ENCODE measurements at places on chromosomes 7 and 10.

- DNase-seq, result no peak
Observed at GRCh38 chr10:117562896-117563737, 20.6 kb downstream of the EMX2 start.

DNA sequence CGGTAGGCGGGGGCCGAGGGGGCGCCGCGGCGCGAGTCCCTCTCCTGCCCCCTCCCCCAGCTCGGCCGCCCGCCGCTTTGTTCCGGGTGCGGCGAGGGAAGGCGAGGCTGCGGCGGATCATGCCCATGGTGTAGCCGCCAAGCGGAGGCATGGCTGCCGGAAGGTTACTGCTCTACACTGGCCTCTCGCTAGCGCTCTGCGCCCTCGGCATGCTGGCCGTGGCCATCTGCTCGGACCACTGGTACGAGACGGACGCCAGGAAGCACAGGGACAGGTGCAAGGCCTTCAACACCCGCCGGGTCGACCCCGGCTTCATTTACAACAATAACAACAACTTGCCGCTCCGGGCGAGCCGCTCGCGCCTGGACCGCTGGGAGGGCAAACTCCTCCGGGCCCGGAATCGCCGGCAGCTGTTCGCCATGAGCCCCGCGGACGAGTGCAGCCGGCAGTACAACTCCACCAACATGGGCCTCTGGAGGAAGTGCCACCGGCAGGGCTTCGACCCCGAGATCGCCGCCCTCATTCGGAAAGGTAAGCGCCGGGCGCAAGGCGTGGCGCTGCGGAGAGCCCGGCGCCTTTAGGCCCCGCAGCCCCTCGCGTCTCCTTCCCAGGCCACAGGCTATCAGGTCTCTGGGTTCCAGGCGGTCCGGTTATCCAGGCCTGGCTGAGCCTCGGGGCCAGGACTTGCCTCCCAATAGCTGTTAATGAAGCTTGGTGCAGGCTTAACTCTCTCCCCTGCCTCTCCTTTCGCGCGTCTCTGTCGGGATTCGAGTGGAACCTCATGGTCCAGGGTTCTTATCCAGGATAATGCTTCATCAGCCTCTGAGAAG, 513 bp downstream of the TMEM178B start:
- DNase-seq, result no peak

- DNase-seq, result no peak
Observed at GRCh38 chr10:60534761-60535389, 145.2 kb upstream of the ANK3 start.

DNA sequence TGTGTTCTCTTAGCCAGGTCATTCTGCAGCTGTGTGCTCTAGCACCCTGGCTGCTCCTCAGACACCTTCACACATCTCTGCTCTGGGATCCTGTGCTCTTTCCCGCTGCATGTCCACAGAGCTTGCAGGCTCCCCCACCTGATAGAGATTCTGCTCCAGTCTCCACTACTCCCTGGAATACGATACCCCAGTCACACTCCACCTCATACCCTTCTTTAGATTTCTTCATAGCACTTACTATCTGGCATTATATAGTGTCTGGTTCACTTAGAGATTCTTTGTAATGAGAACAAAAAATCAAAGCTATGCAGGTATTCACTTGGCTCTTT, 88.0 kb downstream of the CELF2 start:
- DNase-seq, result no peak

DNA sequence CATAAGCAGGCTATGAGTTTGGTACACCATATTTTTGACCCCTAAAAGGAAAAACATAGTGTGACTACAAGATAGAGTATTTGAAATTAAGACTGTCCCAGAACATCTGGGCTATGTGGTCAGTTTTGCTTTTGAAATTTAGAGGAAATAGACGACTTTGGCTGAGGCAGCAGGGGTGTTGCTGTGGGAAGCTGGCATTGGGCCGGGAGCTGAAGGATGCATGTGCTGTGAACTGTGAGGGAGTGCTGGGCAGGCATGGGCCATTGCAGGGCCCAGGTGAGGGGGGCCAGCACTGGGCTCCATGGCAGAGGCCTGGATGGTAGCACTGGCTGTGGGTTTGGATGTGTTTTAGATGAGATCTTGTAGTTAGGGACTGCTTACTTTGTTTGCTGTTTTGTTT, 168.3 kb downstream of the BMPER start:
- DNase-seq, result no peak

DNA sequence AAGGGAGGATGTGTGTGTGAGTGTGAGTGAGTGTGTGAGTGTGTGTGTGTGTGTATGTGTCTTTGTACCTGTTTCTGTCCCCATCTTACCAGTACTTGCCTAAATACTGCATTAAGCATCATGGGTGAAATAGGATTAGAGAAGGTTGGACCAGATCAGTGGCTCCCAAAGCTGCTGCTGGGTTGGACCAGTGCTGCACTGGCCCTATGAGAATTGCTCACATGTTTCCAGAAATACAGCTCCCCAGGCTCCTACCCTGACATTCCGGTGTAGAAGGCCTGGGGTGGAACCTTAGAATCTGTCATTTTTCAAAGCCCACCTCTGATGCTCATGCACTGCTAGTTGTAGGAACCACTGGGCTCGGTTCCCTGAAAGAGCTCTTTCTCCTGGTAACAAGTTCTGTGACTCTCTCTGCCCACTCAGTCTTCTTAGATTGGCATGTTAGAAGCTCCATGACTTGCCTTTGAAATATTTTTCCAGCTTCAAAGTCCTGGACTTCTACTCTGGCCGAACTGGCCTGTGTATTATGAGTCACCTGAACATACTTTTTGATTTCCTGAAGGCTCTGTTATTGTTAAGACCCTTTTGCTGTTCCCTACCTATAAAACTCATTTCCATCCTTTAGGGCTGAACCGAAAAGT, 224.7 kb downstream of the CUX1 start:
- peak; percentile 33 for DNase-seq

GRCh38 chr7:147305827-147306226, 1189.2 kb downstream of the CNTNAP2 start:
- no peak for DNase-seq

DNA sequence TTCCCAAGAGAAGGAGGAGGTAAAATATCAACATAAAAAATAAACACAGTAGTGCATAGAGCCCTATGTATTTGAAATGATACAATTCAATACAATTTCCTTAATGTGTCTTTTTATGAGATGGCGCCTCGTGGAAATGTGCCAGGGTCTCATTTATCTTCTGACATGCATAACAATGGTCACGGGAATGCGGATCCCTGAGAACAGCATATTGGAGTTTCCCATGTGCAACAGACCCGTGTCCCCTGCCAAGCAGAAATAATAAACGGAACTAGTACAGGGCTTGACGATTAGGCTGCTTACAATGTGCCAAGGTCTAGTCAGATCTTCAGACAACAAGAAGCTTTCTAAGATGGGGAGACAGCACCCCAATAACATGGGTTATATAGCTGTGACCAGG, 217.9 kb downstream of the ARHGAP21 start:
- DNase-seq, result no peak

DNA sequence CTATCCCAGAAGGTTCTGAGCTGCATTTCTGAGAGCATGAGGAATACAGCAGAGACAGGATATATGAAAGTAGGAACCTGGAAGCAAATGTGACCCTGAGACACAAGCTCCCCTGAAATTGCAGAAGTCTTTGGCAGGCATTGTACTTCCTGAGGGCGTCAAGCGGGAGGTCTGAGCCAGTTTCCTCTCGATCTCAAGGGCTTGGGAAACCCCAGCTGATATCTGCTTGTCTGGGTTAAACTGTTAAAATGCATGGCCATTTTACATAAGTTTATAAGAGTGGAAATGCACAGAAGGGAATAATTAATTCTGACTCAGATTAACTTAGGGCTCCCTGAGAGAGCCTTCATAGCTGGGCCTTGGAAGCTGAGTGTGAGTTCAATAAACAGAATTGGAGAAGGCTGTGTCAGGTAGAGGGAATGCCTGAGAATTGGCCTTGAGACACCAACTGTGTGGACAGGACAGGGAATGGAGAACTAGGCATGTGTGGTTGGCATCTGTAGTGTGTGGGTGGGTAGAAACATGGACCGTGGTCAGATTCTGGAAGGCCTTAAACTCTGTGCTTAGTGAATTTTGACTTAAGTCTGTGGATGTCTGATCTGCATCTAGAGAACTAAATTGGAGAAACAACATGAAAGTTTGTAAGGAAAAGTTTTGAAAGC, 53.3 kb downstream of the WIPF3 start:
- DNase-seq, result no peak

DNA sequence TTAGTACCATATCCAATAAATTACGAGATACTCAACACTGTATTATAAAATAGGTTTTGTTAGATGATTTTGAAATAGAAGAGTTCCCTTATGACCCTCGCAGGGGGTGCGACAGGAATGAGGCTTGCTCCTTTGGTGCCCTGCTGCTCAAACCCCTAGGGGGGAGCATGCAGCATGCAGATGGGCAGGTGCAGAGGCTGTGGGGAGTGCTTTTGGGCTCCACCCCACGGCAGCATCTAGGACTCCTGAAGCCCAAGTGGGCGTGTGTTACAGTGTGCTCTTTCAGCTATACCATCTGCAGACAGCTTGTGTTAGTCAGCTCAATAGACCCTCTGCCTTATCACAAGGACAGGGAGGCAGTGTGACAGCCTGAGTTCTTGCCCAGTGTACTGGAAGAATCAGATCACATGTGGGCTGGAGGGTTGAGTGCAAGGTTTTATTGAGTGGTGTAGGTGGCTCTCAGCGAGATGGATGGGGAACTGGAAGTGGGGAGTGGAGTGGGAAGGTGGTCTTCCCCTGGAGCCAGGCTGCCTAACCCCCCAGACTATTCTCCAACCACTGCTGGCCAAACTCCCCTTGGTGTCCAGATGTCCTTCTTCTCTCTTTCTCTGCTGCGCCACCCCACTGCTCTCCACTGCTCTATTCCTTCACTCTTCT, 3.1 kb upstream of the MRC1 start:
- DNase-seq, result no peak

DNA sequence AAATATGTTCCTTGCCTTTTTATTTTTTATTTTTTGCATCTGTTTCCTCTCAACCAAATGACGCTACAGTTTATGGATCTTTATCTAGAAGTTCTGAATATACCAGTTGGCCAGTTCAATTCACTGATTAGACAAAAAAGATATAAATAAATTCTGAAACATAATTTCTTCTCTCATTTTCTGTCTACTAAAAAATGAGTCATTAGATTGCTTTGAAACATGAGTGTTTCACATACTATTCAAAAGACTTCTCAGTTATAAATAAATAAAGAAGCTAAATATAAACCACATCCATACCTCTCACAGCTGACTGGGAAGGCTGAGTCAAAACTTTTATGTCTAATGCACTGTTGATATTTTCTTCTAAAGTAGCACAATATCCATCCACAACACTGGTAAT, 97.6 kb upstream of the GPR22 start:
- no peak for DNase-seq

- DNase-seq, result peak; percentile 69
Observed at GRCh38 chr10:96339956-96340904, 18.6 kb downstream of the OPALIN start.

- no peak for DNase-seq
Observed at GRCh38 chr7:111518264-111518663, 44.0 kb downstream of the IMMP2L start.

DNA sequence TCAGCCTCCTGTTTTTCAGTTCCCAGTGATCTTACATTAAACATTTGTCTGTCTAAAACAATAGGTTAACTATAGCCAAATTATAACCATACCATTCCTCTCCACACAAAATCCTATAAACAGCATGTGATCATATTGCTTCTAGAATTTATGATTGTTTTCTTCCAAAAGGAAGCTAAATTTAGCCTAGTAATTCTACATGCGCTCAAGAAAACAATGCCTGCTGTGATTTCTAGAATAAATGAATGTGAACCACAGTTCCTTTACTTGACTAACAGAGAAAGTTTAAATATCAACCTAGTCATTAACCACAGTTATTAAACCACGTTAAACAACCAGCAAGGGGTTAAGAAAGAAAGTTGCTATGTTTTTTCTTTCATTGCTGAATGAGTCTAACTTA, 26.4 kb downstream of the MET start:
- no peak for DNase-seq

DNA sequence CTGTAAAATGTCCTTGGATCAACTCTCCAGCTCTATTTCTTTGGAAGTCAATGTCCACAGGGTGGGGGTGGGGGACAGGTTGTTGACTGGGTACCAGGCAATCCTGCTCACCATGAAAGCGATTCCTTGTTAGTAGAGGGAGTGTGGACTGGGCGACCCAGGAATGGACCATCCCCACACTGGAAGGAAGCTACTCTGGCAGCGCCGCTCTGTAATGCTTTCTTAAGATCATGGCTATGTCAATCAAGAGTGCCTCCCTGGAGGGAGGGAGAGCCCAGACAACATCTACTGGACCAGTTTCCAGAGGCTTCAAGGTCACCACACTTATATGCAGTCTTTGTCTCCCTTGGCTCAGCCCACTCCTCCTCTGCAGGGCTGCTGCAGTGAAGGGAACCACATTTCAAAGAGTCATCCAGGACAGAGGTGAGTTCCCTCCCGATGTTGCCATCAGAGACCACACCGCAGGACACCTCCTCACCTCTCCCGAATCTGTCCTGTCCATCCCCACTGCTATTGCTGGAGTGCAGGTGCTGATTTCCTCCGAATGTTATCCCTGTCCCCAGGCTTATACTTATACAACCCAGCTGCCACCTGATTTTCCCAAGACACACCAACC, 6.9 kb downstream of the GIMAP5 start:
- DNase-seq, result no peak

GRCh38 chr7:25218191-25218590, 10.1 kb downstream of the NPVF start:
- DNase-seq, result no peak

- DNase-seq, result peak; percentile 39
Observed at GRCh38 chr10:35546824-35547225, 58.3 kb upstream of the GJD4 start.

DNA sequence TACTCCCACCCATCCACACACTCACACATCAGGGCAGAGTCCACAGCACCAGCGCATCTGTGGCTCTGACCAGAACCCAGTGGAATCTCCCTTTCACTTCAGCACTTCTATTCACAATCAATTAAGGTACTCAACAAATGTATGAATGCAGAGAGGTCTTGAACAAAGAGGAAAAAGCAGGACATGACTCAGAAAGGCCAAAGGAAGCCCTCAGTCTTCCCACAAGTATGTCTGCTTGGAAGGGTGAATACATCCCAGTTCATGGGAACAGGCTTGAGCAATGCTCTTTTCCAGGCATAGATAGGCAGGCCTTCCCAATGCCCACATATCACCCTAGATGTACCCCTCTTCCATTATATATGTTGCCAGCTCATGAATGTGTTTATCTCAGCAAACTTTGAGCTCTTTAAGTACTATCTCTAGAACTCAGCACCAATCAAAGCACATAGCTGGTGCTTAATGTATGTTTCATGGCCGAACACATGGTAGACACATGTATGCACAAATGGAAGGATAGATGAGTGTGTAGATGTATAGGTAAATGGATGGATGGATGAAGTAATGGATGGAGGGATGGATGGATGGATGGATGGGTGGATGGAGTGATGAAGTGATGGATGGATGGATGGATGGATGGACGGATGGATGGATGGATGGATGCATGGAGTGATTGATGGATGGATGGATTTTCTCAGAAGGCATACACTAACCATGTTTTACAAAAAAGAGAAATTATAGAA, 507.6 kb downstream of the GRID1 start:
- no peak for DNase-seq

GRCh38 chr10:123958241-123958640, 66.6 kb upstream of the CPXM2 start:
- DNase-seq, result no peak

Measured in HTR-8/SVneo (cell line).